ENCODE measurements at places on chromosomes 1 and 21.

DNA sequence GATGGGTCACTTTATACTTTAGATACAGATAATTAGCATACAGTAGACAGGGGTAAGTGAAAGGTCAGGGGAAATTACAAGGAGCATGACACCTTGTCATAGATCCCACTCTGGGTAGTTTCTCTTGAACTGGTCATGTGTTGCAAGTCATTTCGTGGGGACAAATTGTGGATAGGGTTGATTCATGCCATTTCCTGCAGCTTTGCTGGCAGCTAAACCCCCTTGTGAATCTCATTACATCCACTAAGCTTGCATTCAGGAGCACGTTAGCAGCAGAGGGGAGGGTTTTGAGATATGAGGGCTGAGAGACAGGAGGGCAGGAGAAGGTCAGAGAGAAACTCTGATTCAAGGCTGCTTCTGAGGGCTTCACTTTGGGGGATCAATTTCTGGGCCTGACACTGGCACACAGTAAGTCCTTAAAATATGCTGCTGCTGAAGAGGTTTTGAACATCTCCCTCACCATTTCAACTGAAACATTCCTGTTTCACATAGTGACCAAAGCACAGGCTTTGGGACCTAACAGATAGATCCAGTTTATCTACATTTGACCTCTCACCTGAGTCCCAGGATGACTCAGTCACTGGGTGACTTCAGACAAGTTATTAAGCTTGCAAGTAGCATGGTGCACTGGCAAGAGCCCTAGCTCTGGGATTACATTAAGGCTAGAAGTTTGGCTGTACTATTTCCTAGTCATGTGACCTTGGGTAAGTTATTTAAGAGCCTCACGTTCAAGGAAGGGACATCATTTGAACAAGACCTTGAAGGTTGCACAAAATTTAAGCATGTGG is 206.0 kb upstream of the USP24 start:
- no peak for DNase-seq

DNA sequence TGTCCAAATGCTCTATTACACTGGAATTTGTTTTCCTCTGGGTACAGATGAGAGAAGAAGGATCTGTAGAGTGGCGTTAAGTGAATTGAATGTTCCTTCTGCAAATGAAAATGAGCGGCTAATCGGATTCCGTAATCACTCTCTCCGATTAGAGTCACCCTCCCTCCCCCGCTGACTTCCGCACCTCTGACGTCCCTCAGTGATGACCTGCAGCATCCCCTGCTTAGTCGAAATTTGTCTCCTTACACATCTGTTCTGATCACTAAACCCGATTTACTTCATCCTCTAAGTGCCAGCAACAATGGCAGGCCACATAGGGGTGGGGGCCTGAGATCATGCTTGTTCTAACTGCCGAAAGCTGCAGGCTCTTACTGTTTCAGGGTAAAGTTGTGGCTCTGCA is 378.7 kb downstream of the SEC16B start:
- DNase-seq, result no peak

GRCh38 chr1:218514689-218515088 is 169.6 kb downstream of the TGFB2 start:
- no peak for DNase-seq

- no peak for DNase-seq
Observed at GRCh38 chr1:6465461-6466005, 440 bp downstream of the TNFRSF25 start.

DNA sequence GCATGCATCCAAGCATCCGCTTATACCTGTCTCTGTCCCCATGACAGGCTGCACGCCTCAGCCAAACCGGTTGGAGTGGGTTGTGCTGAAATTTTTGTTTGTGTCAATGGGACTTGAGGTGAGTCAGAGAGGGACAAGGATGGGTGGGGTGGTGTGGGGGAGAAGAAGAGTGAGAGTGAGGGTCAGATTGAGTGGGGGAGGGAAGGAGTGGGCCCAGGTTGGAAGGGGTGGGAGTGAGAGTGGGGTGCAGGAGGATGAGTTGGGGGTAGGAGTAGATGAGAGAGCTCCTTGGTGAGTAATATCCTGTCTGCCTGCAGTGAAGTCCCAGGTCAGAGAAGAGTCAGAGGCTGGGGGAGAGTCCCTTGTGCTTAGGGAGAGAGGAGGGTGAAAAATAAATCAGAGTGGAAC is 3.3 kb upstream of the NECTIN4 start:
- no peak for DNase-seq

- DNase-seq, result no peak
Observed at GRCh38 chr1:74681449-74681848, 7.9 kb upstream of the ERICH3 start.

- DNase-seq, result no peak
Observed at GRCh38 chr1:99820546-99820945, 29.6 kb upstream of the AGL start.
